ENCODE measurements at places on chromosomes 1 and 21.

DNA sequence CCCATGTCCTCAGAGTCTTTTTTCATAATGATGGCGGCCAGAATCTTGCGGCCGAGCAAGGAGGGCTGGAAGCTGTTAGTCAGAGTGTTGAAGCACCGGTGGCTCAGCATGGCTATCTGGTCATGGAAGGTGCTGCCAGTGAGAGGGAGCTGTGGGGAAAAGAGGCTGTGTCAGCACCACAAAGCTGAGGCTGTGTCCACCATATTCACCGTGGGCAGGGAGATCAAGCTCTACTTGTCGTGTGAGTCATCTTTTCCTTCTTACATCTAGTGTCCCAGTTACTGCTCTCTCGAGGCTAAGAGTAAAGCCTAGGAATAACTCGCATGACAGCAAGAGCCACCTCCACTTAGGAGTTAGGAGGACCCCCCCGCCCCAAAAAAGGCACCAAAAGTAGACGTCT is 18.2 kb downstream of the ADAR start:
- DNase-seq = no peak

- DNase-seq = no peak
Measured at GRCh38 chr21:21682172-21682571, 684.0 kb downstream of the NCAM2 start.

DNA sequence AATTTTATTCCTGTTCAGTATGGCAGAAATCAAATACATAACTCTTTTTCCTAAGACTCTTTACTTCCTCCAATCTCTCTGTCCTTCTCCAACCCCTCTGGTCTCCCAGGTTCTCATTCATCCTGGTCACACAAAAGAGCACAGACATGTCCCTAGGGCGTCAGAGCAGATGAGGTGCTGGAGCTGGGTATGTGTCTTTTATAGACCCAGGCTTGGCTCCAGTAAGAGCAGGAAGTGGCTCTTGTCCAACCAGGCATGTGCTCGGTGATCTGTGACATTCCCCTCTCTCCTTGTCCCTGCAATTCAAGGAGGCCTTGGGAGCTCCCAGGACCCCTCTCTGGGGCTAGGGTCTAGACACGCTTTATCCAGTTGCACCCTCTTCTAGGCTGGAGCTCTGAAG is 18.0 kb upstream of the LCE2D start:
- DNase-seq = no peak

DNA sequence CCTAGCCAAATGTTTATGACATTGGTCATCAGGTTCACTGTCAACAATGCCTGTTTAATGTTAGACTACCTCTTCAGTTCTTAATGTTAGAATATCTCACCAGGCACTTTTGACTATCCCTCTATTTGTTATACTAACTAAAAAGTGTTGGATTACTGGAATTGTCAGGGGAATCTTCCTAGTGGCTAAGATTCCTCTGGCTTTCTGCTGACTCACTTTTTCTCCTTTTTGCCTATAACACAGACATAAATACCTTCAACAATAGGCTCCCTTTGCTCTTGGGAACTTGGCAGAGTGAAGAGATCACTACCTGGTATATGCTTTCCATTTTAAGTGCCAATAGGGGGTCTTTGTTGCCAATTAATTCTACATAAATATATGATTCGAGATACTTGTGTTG is 68.5 kb downstream of the TMEM200B start:
- DNase-seq = no peak
